ENCODE measurements at places on chromosomes 6 and 20.

DNA sequence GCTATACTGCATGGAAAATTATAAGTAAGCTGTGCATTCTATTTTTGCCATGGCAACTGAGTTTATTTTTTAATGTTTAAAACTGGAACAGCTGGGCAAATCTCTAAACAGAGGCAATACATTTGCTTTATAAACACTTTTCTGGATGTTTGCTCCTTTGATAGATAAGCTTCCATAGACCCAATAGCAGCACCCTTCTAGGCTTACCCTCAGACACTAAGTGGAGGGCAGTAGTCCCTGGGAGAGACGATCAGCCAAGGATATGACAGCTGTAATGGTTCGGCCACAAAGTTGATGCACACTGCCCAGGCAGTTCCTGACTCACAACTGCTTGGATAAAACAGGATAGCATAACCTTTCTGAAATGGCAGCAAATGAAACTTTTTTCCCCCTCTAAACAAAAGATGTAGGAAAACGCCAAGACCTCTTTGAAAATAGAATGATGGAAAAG is 8.5 kb upstream of the MRPS10 start:
- DNase-seq, result no peak

GRCh38 chr6:160131636-160132296 is 10.2 kb downstream of the SLC22A1 start:
- no peak for DNase-seq

DNA sequence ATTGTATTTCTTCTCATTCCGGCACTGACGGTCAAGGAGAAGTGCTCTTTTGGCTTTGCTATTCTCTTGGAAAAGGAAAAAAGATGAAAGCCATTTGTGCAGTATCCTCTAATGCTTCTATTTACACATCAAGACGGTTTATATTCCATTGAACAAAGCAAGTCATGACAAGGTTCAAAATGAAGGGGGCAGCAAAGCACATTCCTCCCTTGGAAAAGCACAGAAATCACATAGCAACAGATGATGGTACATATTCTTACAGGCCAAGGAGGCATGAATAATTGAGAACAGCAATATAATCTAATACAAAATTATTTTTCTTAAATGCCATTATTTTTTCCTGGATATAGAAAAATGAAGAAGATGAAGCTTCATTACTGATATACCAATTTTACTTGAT is 508.2 kb upstream of the JAG1 start:
- DNase-seq, result no peak

- no peak for DNase-seq
Observed at GRCh38 chr6:132919045-132919860, 104.9 kb downstream of the RPS12 start.

- no peak for DNase-seq
Observed at GRCh38 chr6:109865968-109866367, 112.1 kb upstream of the GPR6 start.

- DNase-seq, result no peak
Observed at GRCh38 chr6:117506907-117507306, 24.4 kb downstream of the DCBLD1 start.

DNA sequence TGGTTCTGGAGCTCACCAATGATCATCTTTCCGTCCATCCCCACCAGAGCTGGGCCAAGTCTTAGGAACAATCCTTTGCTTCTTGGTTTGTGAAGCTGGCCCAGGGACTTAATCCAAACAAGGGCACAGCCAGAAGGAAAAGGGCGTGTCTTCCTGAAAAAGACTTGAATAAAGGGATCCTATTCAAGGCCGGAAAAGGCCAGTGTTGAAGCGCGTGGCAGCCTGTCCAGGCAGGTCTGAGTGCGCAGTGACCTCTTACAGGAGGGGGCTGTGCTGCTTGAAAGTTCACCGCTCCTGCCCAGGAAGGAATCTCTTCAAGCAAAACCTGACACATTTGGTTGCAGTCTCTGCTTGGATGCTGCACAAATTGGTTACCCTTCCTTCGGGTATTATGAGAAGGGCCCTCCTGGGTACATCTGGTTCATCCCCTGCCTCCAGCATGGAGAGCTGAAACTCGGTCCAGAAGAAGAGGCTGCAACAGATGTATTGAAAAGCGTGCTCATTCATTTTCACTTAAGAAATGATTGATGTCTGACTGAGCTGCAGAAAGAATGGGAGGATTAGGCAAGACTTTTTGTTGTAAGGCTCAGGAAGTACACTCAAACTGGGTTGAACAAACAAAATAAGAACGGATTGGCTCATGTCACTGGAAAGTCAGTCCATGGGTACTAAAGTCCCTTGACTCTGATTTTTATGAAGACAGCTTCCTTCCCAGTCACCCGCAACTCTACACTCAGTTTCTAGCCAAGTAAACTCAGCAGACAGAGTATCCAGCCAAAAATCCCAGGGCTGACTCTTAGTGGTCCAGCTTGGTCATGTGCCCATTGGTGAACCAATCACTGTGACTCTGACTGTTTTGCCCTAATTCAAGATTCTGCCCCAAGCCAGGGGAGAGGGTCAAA is 136.3 kb downstream of the TFAP2C start:
- DNase-seq, result no peak

DNA sequence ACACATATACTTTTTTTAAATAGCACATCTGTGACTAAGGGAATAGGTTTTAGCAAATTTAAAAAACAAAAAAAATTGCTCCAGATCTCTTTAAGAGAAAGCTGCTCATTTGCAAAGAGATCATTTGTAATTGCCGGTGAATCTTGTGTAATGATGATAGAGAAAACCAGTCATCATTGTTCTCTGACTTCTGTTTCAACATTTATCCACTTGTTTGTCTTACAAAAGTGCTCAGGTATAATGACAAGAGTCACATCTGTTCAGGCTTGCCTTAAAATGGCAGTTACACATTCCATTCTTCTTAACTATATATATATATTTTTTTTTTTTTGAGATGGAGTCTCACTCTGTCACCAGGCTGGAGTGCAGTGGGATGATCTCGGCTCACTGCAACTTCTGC is 165.2 kb downstream of the AIG1 start:
- no peak for DNase-seq

DNA sequence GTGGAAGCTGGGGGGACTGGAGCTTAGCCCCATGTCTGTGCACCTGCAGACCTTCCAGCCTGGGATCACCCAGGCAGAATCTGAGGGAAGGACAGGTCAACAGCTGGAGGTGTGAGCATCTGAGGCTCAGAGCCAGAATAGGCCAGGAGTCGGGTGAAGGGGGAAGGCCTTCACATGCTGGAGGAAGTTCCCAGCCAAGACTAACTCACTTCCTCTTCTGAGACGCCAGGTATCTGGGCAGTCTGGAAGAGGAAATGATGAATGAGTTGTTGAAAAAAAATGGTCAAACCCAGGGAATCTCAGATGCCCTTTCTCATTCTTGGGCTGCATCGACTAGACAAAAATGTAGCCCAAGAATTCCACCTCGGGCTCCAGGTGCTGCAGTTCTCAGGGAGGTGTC is 73.6 kb upstream of the TIAM2 start:
- DNase-seq, result no peak

DNA sequence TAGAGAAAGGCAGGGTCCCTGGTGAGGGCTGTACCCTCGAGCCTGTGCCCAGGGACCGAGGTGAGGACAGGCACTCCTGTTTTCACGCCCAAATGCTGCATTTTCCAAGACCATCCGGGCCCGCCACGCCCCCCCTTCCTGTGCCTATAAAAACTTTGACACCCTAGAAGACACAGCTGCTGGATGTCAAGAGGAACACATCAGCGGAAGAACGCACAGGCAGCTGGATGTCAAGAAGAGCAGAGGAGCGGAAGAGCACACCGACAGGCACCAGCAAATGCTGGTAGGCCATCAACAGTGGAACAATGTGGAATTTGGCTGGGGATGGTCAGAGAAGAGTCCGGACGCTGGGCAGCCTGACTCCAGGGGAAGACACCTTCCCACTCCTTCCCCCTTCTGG is 56.1 kb downstream of the TXLNB start:
- DNase-seq, result no peak

DNA sequence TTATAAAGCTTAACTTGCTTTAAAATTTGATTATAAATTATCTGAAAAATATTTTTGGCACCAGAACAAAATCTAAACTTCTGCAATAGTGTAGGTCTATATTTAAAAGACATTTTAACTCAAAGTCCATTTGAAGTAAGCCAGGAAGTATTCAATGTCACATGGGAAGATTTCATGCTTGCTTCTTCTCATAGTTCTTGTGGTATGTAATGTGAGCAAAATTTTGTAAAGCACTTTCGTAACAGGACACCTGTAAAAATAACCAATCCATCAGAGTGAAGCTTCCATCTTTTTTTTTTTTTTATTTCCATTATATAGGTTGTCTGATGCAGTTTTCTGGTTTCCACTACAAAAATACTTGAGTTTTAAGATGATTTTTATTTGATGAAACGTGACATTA is 386.1 kb downstream of the LAMA2 start:
- DNase-seq, result no peak

DNA sequence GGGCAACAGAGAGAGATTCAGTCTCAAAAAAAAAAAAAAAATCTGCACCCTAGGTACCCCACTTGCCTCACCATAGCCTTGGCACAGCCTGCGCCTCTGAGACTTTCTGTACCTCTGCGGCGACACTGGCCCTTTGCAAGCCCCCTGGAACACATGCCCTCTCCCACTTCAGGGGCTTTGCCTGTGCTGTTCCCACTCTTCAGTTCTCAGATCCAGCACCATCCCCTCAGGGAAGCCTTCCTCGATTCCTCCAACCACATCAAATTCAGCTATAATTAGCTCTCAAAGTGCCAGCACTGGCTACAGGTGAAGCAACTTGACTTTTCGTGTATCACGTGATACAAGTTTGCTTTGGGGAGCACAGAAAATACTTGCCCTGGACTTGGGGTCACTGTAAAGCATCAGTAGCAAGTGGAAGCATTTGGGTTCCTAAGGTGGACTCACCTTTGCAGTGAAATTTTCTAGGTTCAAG is 2.1 kb upstream of the UBE2V1 start:
- no peak for DNase-seq

DNA sequence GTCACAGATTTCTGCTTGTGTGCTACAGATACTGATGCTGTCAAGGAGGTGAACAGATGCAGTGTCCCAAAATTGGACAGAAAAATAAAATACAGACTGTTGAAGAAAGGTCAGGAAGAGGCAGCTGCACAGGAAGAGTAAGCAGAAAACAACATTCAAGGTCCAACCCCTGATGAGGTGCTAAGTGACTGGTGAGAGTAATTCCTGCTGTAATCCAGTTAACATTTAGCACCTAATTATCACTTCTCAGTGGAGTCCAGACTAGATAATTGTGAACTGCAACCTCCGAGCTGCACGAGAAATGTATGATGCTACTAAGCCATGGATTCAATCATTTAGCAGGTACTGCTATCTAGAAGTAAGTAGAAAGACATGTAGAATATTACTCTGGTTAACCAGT is 36.3 kb upstream of the NRSN1 start:
- DNase-seq, result no peak

GRCh38 chr6:110629153-110629552 is 152.7 kb upstream of the SLC22A16 start:
- no peak for DNase-seq

- DNase-seq, result no peak
Observed at GRCh38 chr6:118621799-118622470, 29.5 kb downstream of the CEP85L start.

GRCh38 chr6:1636971-1637871 is 27.5 kb downstream of the FOXC1 start:
- no peak for DNase-seq

DNA sequence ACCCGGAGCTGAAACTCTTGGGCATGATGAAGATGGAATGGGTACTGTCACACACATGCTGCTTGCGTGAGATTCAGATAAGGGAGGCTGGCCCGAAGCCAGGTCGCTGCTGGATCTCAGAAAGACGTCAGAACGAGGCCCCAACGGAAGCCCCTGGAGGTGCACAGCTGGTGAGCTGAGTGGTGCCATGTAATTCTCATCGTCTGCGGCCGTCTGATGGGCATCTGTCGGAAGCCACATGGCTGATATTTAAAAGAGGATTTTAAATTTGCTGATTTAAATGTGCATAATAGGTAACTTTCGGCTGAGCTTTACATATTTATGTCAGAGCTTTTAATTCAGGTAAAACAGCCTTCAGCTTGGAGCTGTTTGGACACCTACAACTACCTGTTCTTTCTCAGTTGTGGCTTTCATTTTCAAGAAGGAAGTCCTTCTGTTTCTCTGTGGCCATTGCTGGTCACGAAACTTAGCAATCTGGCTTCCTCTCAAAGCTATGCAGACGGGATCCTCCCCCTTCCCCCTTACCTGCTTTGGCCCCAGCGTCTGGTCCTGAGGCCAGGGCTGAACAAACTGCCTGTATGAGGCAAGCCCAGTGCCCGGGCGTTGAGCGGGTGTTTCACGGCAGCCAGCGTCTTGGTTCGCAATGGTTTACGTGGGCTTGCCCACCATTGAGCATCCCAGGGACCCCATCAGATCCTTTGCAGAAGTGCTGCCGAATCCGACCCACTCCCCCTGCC is 9.2 kb downstream of the SLCO4A1 start:
- DNase-seq, result peak; percentile 62

GRCh38 chr20:57306747-57307146 is 22.9 kb upstream of the SPO11 start:
- DNase-seq, result no peak

- no peak for DNase-seq
Observed at GRCh38 chr6:11245381-11246256, 13.2 kb upstream of the NEDD9 start.

DNA sequence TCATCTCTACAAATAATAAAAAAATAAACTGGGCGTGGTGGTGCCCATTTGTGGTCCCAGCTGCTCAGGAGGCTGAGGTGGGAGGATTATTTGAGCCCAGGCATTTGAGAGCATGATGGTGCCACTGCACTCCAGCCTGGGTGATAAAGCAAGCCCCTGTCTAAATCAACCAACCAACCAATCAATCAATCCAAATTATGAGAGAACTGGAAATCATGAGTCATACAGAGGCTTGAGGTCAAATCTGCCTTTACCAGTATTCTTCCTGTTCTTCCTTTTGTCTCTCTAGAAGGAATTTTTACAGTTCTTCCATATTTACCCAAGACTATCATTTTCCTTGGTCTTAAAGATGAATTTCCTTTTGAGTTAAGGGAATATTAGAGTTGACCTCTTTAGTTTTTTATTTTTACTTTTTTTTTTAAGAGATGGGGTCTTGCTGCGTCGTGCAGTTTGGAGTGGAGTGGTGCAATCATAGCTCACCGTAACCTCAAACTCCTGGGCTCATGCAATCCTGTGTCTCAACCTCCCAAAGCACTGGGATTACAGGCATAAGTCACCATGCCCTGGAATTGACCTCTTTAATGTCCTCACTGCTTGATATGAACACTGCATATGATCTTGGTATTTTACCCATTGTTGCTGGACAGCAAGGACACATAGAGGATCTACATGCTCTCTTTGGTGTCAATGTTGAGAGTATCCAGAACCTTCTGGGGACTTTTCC is 44.1 kb upstream of the TXNDC5 start:
- no peak for DNase-seq

Measured in NK-92 treated with Interleukin-12 subunit alpha and Interleukin-12 subunit beta, amount 100 ng/mL, for 24 hours (cell line).